ENCODE measurements at places on chromosomes 13 and 19.

DNA sequence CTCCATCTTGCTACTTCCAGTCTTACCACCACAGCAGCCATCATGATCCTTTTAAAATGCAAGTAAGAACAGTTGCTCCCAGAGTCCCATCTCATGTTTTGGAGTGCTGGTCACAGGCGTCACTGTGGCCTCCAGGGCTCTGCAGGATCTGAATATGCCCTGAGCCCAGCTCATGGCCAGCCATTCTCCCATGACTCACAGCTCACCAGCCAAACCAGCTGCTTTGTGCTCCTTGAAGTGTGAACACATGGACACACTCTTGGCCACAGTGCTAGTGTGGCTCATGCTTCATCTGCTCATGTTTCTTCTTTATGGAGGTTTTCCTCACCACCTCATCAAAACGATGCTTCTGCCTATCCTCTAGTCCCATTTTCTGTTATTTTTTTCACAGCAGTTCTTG is 466.5 kb downstream of the UQCRFS1 start:
- no peak for DNase-seq

GRCh38 chr13:28564030-28564429 is 69.1 kb upstream of the FLT1 start:
- no peak for DNase-seq

GRCh38 chr13:76025392-76025791 is 389.3 kb downstream of the LMO7 start:
- DNase-seq = no peak

DNA sequence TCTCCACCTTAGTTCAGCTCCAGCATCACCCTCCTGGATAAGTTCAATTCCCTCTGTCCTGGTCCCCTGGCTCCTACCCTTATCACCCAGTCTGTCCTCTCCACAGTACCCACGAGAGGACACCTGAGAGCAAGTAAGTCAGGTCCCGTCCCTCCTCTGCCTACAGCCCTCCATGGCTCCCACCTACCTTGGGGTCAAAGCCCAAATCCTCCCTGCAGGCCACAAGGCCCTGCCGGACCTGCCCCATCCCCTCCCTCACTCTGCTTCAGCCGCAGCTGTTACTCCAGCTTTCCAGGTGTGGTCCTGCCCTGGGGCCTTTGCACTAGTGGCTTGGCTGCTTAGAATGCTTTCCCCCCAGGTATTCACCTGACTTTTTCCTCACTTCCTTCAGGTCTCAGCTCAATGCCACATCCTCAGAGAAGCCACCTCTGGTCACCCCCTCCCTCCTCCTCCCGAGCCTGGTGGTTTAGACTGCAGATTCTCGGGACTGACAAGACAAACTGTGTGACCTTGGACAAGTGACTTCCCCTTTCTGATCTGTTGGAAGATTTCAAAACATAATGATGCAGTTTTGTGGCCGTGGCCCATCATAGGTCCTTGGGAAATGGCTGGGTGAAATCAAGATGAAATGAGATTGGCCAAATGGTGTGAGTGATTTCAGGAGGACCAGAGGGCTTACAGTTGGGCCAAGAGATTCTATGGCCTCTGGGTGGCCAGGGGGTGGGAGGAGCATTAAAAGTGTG is 3.6 kb downstream of the TUBB4A start:
- no peak for DNase-seq

DNA sequence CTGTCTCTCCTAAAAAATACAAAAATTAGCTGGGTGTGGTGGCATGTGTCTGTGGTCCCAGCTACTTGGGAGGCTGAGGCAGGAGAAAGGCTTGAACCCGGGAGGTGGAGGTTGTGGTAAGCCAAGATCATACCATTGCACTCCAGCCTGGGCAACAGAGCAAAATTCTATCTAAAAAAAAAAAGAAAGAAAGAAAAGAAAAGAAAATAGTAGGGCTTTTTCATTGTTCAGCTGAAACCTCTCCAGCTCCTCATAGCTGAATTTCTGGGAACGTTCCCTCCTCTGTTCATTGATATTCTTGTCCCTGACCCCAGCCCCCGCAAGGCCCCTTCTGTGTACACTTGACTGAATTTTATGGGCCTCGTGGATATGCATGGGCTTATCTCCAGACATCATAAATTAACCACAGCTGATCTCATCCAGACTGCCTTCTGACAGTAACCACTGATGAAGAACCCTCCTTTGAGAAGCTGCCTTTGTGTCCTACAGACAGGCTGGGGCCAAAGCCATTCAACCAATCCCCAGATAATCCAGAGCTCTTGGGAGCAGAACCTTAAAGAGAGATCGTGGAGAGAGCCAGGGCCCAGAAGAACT is at the start of gene ELSPBP1:
TSS of gene ELSPBP1 (plus strand) at position 424 of the 594 bp plus-strand sequence. CDS start 14,036 bp downstream, outside the sequence.
- DNase-seq = no peak

GRCh38 chr19:15923702-15924101 is 10.6 kb downstream of the CYP4F11 start:
- no peak for DNase-seq

DNA sequence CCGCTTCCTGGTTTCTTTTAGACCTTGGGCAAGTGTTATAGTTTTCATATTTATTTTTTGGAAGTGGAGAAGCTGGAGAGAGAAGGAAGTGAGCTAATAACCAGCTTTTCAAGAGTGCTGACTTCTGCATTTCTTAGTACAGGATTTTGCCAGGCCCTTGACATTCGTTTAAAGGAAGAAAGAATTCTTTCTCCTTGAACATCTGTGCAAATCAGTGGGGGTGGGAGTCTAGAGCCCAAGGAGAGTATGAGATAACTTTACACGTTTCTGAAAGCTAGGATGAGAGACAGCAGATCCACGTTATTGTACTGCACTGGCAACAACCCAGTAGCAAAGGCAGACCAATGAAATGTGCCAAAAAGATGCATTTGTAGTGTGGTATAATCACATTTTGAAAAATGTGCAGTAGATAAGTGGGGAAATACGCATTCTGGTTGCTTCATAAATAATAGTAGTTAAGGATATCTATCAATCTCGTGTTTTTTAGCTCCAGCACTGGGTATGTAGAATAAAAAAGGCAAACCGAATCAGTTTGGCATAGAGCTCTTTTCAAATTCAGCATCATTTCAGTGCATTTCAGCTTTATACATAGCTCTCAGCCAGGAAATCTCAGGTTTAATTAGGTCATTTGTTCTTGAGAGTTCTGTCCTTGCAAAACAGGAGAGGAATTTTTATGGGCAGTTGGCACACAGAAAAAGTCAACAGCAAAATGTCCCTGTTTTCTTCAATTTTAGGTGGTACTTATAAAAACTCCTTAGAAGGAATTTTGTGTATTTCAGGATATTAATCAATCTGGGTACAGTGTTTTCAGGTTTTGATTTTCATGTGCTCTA is 4.3 kb downstream of the RNF113B start:
- DNase-seq = no peak

DNA sequence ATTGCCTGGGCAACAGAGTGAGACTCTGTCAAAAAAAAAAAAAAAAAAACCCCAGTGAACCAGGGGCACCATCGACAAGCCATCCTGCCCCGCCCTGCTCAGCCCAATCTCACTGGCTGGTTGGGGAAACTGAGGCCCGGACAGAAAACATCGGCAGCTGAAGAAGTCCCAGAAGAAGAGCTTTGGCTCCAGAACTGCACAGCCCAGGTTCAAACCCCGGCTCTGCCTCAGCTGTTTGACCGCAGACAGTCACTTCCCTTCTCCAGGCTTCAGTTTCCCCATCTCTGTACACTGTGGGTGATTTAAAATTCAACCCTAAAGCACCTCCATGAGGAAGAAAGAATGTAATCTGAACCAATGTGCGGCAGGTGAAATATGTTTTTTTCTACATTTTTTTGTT is 9.4 kb upstream of the SEMA6B start:
- no peak for DNase-seq

DNA sequence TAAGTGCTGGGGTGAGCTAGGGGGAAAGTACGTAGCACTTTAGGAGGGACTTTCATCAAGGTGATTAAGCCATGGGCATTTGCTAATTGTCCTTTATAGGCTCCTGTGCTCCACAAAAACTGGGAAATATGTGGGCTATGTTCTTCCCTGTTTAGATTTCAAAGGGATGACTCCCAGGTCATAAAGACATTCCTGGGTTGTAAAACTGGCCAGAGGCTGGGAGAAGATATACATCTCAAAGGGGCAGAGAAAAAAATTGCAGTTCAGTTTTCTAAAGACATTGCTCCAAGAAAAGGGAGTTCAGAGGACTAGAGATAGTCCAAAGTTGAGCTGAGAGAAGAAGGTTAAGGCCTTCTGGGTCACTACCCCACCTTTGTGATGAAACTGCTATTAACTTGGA is 204.8 kb downstream of the MYO16 start:
- DNase-seq = no peak

DNA sequence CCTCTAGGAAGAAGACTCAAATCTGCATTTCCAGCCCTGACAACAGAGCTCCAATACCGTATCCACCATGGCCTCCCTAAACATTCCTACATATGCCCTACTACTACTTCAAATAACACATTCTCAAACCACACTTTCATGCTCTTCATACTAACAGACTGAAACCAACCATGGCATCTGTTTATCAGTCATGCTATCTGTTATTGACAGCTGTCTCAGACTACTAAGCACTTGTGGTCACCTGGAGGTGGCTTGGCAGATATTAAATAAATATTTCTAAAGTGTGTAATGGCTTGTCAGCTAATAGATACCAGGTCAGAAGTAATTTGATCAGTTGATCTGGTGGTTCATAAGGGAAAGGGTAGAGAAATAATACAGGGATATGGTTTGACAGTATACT is 489.1 kb downstream of the DIAPH3 start:
- DNase-seq = no peak

DNA sequence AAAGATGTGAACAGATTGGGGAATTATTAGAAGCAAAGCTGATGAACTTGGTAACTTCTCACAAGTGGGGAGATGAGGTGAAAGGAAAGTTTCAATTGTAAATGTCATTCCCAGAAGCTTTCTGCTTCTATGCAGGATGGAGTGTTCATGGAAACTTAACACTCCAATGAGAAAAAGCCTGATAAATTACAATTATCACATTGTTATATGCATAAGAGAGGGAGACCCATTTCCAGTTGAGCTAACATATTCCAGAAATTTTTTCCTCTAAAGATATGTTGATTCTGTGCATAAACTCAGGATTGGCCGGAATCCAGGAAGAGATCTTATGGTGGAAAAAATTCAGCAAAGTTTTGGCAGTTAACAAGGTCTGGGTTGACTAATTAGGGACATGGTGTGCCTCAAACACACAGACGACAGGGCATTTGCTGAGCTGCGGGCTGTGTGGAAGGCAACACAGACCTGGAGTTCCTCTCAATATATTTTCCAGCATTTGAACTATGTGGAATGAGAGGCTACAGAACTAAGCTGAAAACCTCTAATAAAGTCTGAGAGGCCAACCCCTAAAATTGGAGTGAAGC is 64.9 kb upstream of the FGF14 start:
- DNase-seq = no peak

- DNase-seq = no peak
These were observed 1476.9 kb downstream of the EFNB2 start for GRCh38 chr13:105058517-105058916.

- no peak for DNase-seq
These were observed 864.9 kb upstream of the PCDH20 start for GRCh38 chr13:62280590-62280989.

DNA sequence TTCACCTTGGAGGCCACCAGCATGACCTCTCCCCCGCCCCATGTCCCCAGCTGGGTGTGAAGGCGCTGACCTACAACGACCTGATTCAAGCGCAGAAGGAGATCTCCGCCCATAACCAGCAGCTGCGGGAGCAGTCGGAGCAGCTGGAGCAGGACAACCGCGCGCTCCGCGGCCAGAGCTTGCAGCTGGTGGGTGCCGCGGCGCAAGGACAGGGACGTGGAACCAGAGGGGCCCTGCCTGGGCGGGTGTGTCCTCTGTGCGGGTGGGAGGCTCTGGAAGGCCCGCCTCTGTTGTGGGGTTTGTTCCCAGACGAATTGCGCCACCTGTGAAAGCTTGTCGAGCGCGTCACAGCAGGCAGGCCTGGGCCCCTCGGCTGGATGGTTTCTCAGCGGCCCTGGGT is 22.3 kb downstream of the PLEKHJ1 start:
- DNase-seq = no peak

DNA sequence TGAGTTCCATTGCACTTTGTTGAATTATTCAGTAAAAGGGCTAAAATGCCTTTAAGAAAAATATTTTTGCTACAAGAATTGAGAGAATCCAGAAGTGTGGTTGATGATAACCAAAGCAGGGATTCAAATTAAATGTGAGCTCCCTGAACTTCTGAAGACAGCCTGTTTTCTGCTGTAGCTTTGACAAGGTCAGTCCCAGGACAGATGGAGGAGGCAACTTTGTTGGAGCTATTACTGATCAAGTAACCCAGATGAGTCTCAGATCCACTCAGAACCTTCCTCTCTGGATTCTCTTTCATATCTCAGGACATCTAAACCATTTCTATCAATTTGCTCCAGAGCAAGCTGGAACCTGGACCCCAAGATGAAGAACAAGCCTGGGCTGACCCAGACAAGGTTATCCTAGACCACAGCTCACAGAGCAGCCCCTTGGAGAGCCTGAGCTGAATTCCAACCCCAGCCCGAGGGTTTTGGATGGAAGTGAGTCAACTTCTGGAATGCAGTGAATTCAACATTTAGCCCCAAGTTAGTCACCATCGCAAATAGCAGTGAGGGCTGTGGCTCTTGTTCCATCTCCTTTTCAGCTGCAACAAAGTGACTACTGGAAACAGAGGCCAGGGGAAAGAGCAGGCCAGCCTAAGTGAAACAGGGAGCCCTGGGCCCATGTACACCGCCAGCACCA is 137.8 kb upstream of the TSC22D1 start:
- no peak for DNase-seq

DNA sequence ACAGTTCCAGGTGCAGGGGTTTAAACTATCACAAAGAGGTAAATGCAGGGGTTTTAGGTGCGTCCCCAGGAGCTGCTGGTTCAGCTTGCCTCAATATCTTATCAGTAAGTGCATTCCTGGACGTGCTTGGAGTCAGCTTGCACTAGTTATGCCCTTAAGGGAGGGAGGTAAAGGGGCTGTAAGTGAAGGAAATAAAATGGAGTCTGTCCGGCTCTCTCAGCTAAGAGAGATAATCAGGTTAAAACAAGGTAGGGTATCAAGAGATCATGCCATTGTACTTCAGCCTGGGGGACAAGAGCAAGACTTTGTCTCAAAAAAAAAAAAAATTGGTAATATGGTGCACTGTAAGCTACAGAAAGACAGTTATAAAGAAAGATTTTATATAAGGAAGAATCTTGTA is 69.7 kb downstream of the ZNF100 start:
- DNase-seq = no peak

DNA sequence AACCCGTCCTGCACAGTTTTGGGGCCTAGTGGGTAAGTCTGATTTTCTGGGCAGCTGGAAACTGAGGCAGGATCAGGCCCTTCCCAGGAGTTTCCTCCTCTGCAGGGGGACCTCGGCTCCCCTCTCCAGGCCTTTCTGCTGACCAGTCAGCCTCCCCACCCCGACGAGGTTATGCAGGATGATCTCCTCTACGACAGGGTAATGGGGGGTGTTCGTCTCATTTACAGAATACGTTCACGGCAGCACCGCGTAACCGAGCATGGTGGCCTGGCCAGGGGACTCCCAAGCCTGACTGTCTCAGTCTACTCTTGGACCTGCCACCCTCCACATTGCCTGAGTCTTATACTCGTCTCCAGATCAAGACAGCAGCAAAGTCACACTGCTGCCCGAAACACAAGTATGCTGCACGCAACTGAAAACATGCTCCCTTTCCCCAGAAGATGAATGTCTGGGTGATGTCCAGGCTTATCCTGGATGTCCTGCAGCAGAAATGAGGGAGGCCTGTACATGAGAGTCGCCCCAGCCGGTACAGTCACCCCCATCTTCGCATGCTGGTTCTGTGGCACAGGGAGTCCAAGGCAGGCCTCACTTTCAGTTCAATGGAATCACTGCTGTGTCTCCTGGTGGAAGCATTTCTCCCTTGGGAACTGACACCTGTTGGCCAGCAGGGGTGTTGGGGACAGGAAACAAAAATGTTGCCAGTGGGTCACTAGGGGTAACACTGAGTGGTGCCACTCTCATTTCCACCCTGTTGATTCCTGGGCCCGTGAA is 120.8 kb downstream of the SOX1 start:
- DNase-seq = no peak
